Left ventricle myocardium inferior (tissue), 1 donor: ENCODE measurements at places on chromosomes 4 and X.

- no peaks in the 10 kb centered on the region for H3K27me3 ChIP-seq
- peaks cover 98% of the 10 kb centered on the region for H3K4me1 ChIP-seq
- no peak overlapping the region for H3K4me3 ChIP-seq
- H3K27ac ChIP-seq = peak overlapping the region; percentile 88
- no peaks in the 10 kb centered on the region for H3K36me3 ChIP-seq
Measured at GRCh38 chr4:113633467-113633866, 128.1 kb downstream of the CAMK2D start.

GRCh38 chr4:38279650-38280322 lies 319.6 kb downstream of the PTTG2 start:
- DNase-seq = no peak
- no peak overlapping the region for H3K4me3 ChIP-seq
- no peak overlapping the region for H3K27ac ChIP-seq
- peaks cover 10% of the 10 kb centered on the region for H3K4me1 ChIP-seq

DNA sequence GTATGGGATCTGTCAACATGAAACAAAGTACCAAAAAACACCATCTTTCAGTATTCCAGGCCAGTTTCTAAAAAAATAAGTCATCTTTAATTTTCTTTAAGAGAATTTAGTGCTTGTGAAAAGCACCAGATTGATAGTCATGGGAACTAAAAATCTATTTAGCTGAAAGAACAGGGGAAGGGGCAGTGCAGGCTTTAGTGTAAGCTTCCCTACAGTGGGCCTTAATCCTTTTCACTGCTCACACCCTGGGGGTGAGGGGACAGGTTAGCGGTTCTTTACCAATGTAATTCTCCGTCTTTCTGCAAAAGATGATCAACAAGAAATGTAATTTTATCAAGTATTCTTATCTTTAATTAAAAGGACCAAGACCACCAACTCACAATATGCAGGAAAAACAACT lies 47.1 kb downstream of the CHIC2 start:
- no peaks in the 10 kb centered on the region for H3K4me1 ChIP-seq
- no peak overlapping the region for H3K27ac ChIP-seq
- peaks cover 7% of the 10 kb centered on the region for H3K36me3 ChIP-seq
- DNase-seq = no peak

DNA sequence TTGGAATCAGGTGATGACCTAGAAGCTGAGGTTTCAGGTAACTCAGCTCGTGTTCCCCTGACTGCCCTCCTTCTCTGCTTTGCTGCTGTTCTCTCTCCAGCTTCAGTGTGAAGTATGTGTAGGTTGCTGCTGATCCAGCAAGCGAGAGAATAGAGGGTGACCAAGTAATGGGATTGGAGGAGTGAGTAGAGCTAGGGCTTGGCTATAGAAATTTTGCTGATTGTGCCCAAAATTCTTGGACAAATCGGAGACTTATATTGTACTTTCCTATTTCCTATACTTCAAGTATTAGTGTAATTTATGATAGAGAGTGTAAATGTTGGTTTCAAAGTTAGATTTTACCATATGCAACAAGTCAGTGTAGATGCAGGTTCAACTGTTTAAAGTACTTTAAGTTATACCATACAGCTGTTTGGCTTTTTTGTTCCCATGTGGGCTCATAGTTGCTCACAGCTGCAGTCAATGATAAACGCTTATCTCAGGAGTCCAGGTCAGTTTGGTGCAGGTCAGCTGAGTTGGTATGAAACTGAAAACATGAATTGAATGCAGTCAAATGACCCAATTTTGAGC lies 48.0 kb downstream of the RAPGEF2 start:
- H3K27ac ChIP-seq = no peak overlapping the region
- no peak for DNase-seq
- H3K27me3 ChIP-seq = no peaks in the 10 kb centered on the region
- H3K4me1 ChIP-seq = peaks cover 98% of the 10 kb centered on the region

DNA sequence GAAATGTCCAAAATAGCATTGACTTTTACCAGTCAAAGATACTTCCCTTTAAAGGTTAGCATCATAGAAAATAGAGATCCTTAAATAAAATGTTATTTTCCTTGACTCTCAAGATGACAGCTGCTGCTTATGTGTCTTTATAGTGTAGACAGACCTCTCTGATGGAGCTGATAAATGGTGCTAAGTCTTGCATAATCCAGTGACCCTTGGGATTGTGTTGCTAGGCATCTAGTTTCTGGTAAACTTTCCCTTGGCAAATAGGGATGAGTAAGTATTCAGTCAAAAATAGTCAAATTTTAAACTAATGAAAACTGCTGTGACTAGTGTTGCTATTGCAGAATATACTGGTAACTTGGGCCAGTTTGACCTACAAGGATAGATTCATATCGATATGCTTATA lies 53.6 kb downstream of the MBNL3 start:
- DNase-seq = no peak
- H3K4me1 ChIP-seq = no peaks in the 10 kb centered on the region
- H3K4me3 ChIP-seq = no peak overlapping the region
- no peaks in the 10 kb centered on the region for H3K36me3 ChIP-seq
- H3K27me3 ChIP-seq = no peaks in the 10 kb centered on the region

DNA sequence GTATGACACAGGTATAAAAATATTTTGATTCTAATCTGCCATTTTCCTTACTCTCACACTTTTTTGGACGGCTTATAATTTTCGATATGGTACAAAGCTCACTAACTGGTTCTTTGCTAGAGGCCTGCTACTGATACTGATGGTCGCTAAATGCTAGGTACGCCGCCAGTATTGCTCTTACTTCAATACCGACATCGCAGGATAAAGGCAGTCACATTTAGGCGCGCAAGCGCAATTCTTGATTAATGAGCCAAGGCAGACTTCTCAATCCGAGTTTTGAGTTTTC lies 557 bp upstream of the USP38 start:
- no peaks in the 10 kb centered on the region for H3K27me3 ChIP-seq
- no peak for DNase-seq
- H3K36me3 ChIP-seq = peaks cover 10% of the 10 kb centered on the region
- peak overlapping the region; percentile 90 for H3K4me3 ChIP-seq
- H3K4me1 ChIP-seq = peaks cover 63% of the 10 kb centered on the region
